ENCODE measurements at places on chromosomes 2 and 18. TPM values are rescaled to one million over a fixed set of nuclear protein-coding genes. Genes with fewer than 3 reads are reported as not detected.
A peak's percentile ranks its signal among the peaks of the same experiment; 100 is the strongest.

DNA sequence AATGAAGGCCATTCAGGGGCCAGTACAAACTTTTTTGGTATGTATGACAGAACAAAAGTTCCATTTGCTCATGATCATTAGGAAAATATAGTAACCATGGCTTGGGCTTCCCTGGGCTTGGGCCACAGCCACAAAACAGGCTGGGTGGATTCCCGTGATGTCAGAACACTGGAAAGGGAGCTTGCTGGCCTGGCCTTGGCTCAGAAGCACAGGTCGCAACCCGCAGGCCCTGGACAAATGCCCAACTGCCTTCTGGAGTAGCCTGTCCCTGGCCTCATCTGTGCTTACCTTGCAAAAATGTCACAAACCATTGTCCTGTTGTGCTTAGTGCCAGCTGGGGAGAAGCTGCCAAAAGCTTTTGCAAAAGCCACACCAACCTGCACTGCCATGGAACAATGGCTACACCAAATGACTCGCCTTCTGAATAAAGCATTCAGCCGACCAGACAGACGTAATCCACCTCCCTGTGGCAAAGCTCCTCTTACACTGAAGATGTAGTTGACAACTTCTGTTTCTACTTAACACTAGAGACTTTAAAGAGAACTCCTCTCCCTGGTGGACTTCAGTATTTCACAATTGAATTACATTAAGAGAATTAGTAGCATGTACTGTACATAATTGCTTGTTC lies 125.5 kb downstream of the ANKRD44 start:
- H3K4me1 ChIP-seq: peaks cover 8% of the 10 kb centered on the region
- H3K27me3 ChIP-seq: no peaks in the 10 kb centered on the region
- H3K4me3 ChIP-seq: no peak overlapping the region
- no peaks in the 10 kb centered on the region for H3K36me3 ChIP-seq

DNA sequence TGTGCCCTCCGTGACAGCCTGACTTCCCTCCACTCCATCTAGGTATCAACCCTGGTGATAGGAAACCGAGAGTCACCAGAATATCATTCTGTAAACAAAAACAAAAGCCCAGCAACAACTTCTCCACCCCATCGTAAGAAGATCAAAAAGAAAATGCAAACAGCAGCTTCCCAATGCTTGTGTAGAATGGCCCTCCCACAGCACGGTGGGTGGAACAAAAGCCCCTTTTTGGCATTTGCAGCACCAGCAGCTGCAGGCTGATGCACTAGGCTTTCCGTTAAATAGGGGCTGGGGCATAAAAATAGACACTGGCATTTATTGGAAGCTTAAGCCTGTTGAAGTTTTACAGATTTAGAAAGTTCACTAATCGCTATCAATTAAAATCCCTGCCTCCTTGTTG lies 513.0 kb downstream of the GALR1 start:
- peaks cover 15% of the 10 kb centered on the region for H3K27me3 ChIP-seq
- H3K4me1 ChIP-seq: no peaks in the 10 kb centered on the region
- no peaks in the 10 kb centered on the region for H3K36me3 ChIP-seq
- H3K4me3 ChIP-seq: no peak overlapping the region
- no peak overlapping the region for H3K27ac ChIP-seq

GRCh38 chr2:158482594-158482993 lies 25.8 kb downstream of the PKP4 start:
- no peaks in the 10 kb centered on the region for H3K4me1 ChIP-seq
- H3K27ac ChIP-seq: no peak overlapping the region
- H3K36me3 ChIP-seq: no peaks in the 10 kb centered on the region

DNA sequence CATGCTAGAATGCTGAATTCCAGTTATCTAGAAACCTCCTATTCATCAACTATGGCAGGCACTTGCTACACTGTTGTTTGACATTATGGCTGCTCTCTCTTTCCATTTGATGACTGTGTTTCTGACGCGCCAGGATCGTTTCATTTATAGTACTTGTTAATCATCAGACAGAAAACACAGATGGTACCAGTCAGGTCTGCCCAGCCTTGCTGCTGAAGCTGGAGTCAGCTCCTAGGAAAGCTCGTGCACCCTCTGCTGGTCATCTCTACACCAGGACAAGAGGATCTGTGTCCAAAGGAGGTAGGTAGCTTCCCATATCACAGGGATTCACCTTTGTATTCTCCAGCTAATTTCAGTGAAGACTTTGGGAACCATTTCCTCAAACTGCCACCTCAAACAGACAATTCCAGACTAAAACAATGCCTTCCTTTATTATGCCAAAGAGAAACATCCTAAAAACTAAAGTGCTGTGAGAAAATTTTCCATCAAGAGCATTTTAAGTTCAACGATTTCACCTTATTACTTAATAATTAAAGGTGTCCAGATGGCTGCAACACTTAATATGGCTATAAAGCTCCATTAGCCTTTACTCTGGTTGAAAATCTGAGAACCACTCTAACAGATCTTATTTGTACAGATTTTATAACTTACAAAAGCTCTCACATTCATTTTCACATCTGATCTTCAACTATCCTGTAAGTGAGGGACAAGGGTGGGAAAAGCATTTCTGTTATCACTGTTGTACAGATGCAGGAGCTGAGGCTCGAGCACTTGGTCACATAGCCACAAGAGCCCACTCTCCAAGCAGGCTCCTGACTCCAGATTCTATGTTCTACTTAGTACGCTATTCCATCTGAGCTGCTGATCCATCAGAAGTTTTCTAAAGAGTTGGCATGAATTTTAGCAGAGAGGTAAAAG lies 17.5 kb downstream of the METTL8 start:
- H3K27ac ChIP-seq: peak overlapping the region; percentile 58
- DNase-seq: peak; percentile 88
- H3K4me3 ChIP-seq: no peak overlapping the region
- H3K27me3 ChIP-seq: no peaks in the 10 kb centered on the region
- H3K36me3 ChIP-seq: no peaks in the 10 kb centered on the region

GRCh38 chr2:101399021-101399799 lies 11.9 kb upstream of the CREG2 start:
- no peaks in the 10 kb centered on the region for H3K4me1 ChIP-seq
- no peak overlapping the region for H3K27ac ChIP-seq
- H3K36me3 ChIP-seq: no peaks in the 10 kb centered on the region
- no peak for DNase-seq

DNA sequence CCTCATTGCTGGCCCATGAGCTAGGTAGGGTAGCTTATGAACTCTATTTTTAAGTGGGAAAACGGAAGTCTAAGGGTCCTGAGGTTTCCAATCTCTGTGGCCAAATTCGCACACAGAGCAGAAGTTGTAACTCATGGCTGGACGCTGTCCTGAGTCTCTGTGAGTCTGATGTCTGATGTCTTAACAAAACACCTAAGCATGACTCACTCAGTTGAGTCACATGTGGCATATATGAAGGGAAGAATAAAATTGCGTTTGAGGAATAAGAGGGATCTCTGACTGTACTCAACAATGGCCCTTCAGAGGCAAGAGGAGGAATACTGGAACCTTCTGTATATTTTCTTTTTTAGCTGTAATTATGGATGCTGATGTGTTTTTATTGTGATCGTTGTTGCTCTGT lies 569.7 kb downstream of the RIT2 start:
- H3K27me3 ChIP-seq: no peaks in the 10 kb centered on the region
- H3K4me3 ChIP-seq: no peak overlapping the region
- H3K27ac ChIP-seq: no peak overlapping the region
- DNase-seq: no peak

DNA sequence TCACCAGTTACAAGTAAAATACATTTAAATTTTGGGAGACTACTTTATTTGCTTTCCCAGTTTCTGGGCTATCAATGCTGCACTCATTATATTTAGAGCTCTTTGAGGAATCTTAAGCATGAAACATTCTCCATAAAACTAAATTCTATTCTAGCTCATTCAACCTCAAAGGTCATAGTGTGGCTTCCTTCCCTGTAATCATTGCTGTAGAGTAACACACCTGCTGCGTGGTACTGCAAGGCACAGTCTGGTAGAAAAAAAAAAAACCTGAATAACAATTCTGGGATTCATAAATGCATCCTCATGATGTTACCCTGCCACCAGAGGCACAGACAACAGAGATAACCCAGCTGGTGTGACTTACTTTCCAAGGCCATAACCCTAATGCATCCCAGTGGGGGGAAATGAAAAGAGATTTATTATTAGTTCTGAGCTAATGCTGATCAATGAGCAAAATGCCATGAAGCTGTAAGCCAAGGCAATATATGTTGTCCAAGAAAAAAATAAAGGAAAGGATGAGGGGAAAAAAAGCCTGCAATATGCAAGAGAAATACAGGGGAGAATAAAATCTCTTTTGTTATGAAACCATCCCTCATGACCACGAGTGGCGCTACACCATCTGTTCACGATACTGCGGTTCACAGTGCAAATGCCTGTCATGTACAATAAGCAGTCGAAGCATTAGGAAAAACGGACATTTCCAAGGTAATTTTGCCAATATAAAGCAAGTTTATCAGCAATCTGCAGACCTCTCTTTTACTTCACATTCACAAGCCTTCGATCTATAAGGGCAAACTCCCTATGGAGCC lies 1481.6 kb upstream of the PIK3C3 start:
- H3K4me3 ChIP-seq: no peak overlapping the region
- H3K4me1 ChIP-seq: no peaks in the 10 kb centered on the region
- no peaks in the 10 kb centered on the region for H3K27me3 ChIP-seq

DNA sequence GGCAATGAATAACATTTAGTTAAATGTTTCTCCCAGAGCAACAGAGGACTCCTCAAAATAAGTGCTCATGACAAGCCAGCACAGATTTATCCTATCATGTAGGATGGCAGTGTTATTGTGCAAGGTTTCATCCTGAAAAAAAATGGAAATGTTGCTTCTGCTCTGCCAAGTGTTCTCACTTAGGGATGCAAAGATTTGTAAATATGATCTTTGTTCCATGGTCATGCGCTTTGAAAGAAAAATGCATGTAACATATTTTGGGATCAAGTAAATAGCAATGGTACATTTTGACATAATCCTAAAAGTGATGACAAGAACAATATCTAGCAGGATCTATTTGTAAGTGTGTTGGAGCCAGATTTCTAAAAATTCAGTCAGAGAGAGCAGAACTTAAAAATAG lies 229.5 kb upstream of the CCDC150 start:
- DNase-seq: no peak
- no peak overlapping the region for H3K27ac ChIP-seq
- H3K4me3 ChIP-seq: no peak overlapping the region

GRCh38 chr2:114400890-114401289 lies 41.6 kb upstream of the DPP10 start:
- no peak for DNase-seq
- no peaks in the 10 kb centered on the region for H3K27me3 ChIP-seq
- no peaks in the 10 kb centered on the region for H3K36me3 ChIP-seq
- no peak overlapping the region for H3K27ac ChIP-seq

DNA sequence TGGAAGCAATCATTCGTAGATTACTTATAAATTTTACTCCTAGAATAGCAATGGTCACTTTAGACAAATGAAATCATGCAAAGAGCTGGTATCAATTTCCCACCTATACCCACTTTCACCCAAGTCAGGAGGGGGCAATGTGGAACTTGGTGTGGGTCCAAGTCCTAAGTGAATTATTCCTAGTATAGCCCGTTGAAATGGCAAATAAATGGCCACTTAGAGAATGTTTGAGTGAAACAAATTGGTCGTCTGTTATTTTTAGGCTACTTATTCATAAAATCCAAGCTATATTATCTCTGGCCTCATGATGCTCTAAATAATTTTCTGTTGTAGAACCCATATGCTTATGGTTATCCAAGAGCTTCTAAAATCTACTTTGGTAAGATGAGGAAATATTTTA lies 98.1 kb downstream of the MYO3B start:
- no peaks in the 10 kb centered on the region for H3K27me3 ChIP-seq
- no peaks in the 10 kb centered on the region for H3K36me3 ChIP-seq
- H3K4me1 ChIP-seq: no peaks in the 10 kb centered on the region
- no peak overlapping the region for H3K27ac ChIP-seq

- no peak overlapping the region for H3K4me3 ChIP-seq
- H3K4me1 ChIP-seq: no peaks in the 10 kb centered on the region
- H3K36me3 ChIP-seq: no peaks in the 10 kb centered on the region
- no peaks in the 10 kb centered on the region for H3K27me3 ChIP-seq
- H3K27ac ChIP-seq: no peak overlapping the region
- no peak for DNase-seq
These were observed 5.6 kb downstream of the WNT10A start for GRCh38 chr2:218885981-218886947.

GRCh38 chr2:43178602-43179542 lies 47.5 kb downstream of the ZFP36L2 start:
- DNase-seq: peak; percentile 70
- H3K36me3 ChIP-seq: no peaks in the 10 kb centered on the region
- peak overlapping the region; percentile 90 for H3K27ac ChIP-seq
- H3K27me3 ChIP-seq: no peaks in the 10 kb centered on the region

DNA sequence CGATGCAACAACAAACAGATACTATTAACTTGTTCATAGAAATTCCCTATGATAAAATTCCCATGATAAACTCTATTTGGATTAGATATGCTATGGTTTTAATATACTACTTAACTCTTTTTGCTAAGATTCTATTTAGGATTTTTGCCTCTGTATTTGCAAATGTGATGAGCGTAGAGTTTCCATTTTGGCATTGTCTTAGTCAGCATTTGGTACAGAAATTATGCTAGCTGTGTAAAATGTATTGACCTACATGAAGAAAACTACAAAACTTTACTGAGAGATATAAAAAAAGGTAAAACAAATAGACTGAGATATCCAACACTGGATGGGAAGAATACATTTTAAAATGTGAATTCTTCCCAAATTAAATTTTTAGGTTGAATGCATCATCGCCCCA lies 29.8 kb upstream of the ARL4C start:
- no peaks in the 10 kb centered on the region for H3K27me3 ChIP-seq
- H3K36me3 ChIP-seq: no peaks in the 10 kb centered on the region
- H3K4me1 ChIP-seq: no peaks in the 10 kb centered on the region
- no peak for DNase-seq
- H3K27ac ChIP-seq: no peak overlapping the region

DNA sequence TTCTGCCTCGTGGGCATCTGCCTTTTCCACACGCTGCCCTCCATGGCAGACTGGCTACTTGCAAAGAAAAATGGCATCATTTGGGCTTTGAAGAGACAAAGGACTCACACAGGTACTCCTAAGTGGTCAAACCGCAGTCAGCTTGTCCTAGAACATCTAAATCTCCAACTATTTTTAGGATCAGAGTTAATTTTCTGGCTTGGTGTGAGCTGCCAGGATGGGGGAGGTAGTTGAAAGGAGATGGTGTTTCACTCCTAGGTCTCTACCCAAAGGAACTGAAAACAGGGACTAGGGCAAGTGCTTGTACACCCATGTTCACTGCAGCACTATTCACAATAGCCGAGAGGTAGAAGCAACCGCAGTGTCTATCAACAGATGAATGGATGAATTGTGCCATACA lies 107.9 kb upstream of the ATL2 start:
- H3K4me1 ChIP-seq: no peaks in the 10 kb centered on the region
- H3K4me3 ChIP-seq: no peak overlapping the region
- no peaks in the 10 kb centered on the region for H3K27me3 ChIP-seq

MEP1B gene
- not detected for total RNA-seq

PLGLB2 gene
- total RNA-seq: 2.7 TPM

CPS1 gene
- total RNA-seq: 9.2 TPM

ZNF396 gene
- 4.3 TPM for total RNA-seq

RAB31 gene
- total RNA-seq: 22.4 TPM

UBR3 gene
- 75.7 TPM for total RNA-seq

PLGLB1 gene
- not detected for total RNA-seq

NYAP2 gene
- total RNA-seq: not detected

All from breast epithelium (tissue), 4 donors.